ENCODE measurements at places on chromosomes 5 and 9.

DNA sequence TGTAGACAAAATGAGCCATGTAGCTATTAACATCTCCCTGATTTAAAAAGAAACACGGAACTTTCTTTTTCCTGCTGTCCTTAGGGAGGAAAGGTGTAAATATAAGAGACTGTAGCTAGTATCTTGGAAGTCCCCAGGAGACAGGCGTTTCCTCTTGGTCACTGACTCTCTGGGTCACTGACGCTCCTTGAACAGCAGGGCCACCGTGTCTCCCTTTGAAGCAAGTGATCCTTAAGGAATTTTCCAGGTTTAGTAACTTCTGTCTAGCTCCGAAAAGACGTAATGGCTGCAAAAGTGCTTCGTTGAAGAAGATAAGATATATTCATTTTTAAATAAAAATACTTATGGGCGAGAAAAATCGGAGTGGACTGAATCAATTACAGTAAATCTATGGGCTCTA, 745 bp upstream of the CLTA start:
- DNase-seq: no peak

- no peak for DNase-seq
These were observed 287.8 kb upstream of the TMEM161B start for GRCh38 chr5:88556406-88556805.

- no peak for DNase-seq
These were observed 13.1 kb upstream of the LHFPL2 start for GRCh38 chr5:78661691-78662090.

GRCh38 chr5:138351517-138351916, 968 bp upstream of the KDM3B start:
- DNase-seq: no peak

DNA sequence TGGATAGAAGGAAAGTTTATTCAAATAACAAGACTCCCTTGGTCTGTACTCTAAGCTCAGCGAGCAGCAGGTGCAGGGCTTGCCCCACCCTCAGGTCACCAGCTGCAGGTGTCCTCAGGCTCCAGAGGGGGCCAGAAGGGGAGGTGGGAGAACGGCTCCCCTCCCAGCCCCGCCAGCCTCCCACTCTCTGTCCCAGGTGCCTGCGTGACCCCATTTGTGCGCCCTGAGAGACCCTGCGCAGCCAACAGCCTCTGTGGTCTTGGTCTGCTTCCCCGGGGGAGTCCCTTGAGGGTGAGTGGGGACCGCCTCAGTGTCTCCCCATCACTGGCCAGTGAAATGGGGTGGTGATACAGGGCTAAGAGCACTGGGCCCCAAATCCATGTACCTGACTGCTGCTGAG, 62.3 kb upstream of the STXBP1 start:
- no peak for DNase-seq

- DNase-seq: no peak
These were observed 80.8 kb downstream of the IQGAP2 start for GRCh38 chr5:76483881-76484280.

- DNase-seq: no peak
These were observed 1137.4 kb upstream of the CDH18 start for GRCh38 chr5:21125238-21125983.
